ENCODE measurements at places on chromosomes 12 and 14.

DNA sequence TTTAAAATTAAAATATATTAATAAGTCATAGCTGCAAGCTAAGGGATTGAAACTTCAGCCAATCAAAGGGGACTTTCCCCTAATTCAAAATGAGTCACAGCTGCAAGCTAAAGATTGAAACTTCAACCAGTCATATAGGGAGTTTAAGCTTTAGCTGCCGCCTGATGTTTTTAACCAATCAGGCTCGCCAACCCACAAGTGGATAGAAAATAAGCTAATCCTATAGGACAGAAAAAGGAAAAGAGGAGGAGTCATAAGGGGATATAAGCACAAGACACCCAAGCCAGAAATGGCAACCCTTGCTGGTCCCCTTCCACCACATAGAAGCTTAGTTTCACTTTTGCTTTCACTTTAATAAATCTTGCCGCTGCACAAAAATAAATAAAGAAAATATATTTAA is 1154.6 kb downstream of the GALC start:
- no peak for DNase-seq

GRCh38 chr14:34501004-34501580 is 38.4 kb downstream of the EAPP start:
- no peak for DNase-seq

DNA sequence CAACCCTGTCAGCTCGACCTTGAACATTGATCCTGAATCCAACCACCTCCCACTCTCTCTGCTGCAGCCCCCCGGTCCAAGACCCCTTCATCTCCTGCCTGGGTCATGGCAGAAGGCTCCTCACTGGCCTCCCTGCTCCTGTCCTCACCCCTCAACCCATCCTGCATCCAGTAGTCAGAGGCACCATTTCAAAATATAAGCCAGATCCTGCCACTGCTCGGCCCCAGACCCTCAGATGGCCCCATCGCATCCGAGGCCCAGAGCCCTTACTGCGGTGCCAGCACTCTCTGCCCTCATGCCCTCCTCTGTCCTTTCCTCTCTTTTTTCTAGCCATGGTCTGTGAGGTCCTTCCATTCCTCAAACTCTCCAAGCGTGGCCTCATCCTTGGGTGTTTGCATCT is 34.3 kb upstream of the LHX5 start:
- no peak for DNase-seq

GRCh38 chr12:131800594-131801135 is 27.5 kb upstream of the MMP17 start:
- DNase-seq: no peak

DNA sequence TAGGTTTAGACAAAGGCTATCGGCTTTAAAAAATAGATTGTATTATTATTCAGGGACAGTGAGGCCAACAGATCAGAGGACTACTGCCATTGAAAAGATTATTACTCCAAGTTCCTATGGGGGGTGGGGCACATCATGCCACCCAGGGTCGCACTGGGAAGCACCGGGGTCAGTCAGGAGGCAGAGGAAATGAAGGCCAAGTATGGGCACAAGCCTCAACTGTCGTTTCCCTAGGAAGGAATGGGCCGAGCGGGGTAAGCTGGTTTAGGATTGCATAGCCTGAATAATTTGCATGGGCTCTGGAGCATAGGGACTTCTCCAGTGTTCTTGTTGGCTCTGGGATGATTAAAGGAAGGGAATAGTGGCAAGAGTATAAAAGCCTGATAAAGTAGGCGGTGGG is 205.3 kb downstream of the NOVA1 start:
- no peak for DNase-seq

DNA sequence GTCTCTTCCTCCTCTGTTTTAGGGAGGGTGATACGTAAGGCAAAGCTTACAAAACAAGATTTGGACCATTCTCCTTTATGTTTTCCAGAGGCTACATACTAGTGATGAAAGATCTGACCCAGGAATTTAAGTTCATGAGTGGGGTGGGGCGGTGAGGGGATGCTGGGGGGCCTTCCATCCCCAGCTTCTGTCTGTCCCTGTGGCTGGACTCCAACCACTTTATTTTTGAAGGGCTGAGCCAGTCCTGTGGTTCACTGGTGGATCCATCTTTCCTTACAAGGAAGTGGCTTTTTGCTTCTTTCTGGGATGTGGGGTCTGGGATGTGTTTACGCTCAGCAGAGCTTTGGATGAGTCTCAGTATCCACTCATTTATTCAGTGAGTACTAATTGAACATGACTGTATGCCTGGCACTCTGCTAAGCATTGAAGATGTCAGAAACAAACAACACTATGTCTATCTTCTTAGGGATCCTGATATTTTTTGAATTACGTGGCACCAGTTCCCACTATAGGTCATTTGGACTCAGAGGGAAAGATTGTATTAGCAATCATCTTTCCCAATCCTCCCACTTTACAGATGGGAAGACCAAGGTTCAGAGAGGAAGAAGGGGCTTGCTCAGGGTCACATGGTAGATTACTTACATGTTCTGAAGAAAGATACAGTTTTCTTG is 291.8 kb upstream of the TBX3 start:
- no peak for DNase-seq

GRCh38 chr12:76830436-76830835 is 48.4 kb downstream of the CSRP2 start:
- no peak for DNase-seq

- DNase-seq: no peak
These were observed 3.8 kb upstream of the ARHGAP9 start for GRCh38 chr12:57483466-57483865.

DNA sequence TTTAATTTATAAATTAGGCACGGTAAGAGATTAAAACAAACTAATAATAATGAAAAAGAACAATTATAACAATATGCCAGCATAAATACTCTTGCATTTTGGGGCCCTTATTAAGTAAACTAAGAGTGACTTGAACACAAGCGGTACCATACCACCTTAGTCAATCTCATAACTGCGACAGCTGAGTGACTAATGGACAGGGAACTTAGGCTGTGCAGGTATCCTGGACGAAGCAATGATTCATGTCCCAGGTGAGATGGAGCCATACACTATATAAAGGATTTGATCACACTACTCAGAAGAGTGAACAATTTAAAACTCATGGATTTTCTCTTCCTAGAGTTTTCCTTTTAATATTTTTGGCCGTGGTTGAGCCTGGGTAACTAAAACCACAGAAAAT is 4.3 kb downstream of the KLRC4 start:
- DNase-seq: no peak

- DNase-seq: no peak
These were observed 4.0 kb upstream of the AQP2 start for GRCh38 chr12:49946497-49946896.

- no peak for DNase-seq
These were observed 111.4 kb downstream of the DACT1 start for GRCh38 chr14:58749066-58749669.

DNA sequence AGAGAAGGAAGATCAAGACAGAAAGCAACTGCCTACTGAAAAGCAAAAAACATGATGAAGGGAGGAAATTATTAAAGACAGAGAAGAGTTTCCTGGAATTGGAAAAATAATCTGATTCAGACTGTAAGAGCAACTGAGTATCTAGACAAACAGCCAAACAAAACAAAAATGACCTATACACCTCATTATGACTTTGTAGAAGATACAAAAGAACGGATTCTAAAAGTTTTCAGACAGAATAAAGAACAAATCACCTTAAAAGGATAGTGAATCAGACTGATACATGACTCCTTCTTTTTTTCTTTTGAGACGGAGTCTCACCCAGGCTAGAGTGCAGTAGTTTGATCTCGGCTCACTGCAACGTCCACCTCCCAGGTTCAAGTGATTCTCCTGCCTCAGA is 10.4 kb downstream of the OSBPL8 start:
- DNase-seq: no peak

GRCh38 chr12:70733385-70733784 is 96.2 kb upstream of the PTPRB start:
- DNase-seq: no peak
